NCI-H1105 (cell line): ENCODE measurements at places on chromosomes 5 and 9.
A peak's percentile ranks its signal among the peaks of the same experiment; 100 is the strongest.

GRCh38 chr9:89143266-89143665, 35.4 kb downstream of the SHC3 start:
- DNase-seq, result no peak

- DNase-seq, result no peak
These were observed 636.9 kb upstream of the TLE4 start for GRCh38 chr9:78934880-78935279.

DNA sequence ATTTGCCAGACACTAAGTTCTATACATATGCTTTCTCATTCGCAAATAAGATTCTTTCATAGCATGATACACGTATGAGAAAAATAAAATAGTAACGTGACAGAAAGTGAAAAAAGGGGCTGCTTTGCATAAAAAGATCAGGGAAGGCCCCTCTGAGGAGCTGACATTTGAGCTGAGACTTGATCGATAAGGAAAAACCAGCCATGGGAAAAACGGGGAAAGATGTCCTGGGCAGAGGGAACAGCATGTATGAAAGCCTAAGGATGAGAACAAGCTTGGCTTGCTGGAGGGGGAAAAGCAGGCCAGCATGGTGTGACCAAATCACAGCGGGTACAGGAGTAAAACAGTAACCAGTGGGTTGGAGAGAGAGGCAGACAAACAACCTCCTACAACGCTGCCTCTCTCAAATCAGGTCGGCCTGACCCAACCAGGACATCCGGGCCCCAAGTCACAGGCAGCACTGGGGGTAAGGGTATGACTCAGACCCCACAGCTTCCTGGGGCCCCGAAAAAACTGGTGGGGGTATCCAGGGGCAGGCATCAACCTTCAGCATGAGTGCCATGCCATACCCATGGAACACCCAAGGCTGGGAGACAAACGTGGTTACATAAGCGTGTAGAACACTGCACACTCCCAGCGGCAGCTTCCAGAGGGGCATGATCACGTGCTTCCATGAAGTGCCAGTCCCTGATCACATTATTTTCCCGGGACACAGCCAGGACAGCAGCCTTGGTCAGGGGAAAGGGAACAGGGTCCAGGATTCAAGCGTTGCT, 2.2 kb downstream of the TNIP1 start:
- no peak for DNase-seq

DNA sequence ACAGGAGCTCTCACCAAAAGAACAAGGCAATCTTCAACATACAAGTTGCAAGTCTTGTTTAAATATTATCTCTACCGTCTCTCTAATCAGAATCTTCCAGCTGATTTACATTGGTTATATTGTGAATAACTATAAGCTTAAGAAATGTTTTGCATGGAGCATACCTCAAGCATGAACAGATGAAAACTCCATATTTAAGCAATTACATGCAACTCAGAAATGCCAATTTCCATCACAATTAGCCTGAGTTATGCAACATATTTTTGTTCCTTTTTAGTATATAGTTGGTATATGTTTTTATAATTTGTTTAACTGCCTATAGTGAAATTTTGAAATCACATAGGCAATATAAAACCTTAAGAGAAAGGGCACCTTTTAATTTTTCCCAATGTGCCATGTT, 142.5 kb downstream of the DENND1A start:
- DNase-seq, result no peak

- peak; percentile 66 for DNase-seq
These were observed 7.0 kb downstream of the NFIB start for GRCh38 chr9:14306672-14307660.

- DNase-seq, result no peak
These were observed 113.3 kb upstream of the LPCAT1 start for GRCh38 chr5:1636981-1637638.

DNA sequence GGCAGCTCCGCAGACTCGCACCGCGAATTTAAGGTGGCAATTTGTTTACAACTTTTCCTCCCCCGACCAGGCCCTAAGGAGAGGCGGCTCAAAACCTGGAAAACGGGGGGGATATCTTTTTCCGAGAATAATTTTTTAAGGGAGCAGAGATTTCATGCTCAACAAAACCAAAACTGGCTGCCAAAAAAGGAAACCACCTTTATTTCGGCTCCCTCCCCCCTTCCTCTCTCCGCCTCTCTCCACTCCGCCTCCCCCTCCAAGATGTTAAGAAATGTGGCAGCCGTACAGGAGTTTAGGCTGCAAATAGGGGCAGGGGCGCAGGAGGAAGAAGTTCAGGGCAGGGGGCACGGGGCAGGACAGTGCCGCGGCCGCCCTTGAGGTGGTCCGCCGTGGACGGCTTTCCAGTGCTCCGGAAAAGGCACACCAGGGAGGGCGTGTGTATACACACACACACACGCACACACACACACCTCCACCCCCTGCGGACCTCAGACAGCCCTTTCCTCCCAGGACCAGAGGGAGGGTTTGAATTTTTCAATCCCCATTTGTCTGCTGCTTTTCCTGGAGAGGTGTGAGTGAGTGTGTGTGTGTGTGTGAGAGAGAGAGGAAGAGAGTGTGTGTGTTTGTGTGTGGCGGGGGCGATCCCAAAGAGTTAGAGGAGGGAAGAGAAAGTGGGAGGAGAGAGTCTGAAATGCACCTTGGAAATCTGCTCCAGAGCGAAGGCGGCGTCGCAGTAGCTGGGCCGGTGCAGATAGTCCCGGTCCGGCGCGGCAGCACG, 9.1 kb downstream of the PTCH1 start:
- DNase-seq, result peak; percentile 41

GRCh38 chr9:16449076-16449730, 421.3 kb downstream of the BNC2 start:
- DNase-seq, result peak; percentile 78

GRCh38 chr5:60206234-60206633, 312.7 kb upstream of the PDE4D start:
- DNase-seq, result no peak

DNA sequence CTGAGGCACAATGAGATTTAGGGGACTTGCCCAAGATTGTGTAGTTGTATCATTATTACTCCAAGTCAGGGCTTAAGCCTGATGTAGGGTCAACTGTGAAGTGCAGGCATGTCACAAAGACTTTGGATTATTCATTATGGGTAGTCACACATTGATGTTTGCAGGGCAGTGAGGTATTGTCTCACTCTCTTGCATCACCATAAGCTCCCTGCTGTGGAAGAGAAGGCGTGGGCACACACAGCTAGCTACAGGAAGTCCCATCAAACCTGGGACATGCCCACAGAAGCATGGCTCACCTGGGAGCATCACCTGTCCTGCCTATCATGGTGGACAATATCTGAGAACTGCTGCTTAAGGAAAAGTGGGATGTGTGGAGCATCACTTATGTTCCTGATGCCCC, 42.1 kb downstream of the TMOD1 start:
- DNase-seq, result no peak

DNA sequence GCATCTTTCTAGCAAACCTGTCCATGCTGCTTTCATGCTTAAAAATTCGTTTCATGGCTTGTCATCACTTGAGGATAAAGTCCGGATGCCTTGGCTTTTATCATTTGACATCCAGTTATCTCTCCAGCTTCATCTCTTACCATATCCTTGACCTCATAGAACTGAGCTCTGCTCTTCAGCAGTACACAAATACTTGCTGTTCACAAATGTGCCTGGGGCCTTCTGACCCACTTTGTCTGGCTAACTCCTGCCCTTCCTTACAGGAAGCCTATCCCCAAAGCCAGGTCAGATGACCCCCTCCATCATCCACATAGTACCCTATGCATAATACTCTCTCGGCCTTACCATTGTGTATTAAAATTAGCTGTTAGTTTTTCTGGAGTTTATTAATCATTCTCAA, 249.1 kb downstream of the SAXO1 start:
- no peak for DNase-seq

DNA sequence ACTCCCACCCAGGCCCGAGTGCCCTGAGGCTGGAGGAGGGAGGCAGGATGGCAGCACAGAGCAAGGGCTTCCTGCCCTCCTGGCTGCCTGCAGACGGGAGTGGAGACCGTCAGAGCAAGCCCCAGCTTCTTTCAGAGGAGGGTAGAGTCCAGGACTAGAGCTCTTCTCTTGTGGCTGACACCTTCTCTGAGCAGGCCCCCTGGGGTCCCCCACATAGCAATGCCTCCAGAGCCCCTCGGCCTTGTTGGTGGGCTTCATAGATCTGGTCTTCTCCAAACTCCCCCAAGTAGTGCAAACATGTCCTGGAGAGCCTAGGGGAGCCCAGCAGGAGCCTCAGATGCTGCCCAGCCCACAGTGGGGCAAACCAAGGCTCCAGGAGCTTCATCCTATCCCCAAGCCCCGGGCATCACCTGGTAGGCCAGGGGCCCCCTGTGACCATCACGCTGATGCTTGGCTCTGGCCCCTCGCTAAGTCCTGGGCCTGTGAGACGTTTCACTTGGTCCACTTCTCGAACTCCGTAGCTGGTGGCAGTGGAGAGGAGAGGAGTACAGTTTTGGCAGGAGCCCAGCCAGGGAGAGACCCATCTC, 2.0 kb downstream of the MZB1 start:
- DNase-seq, result no peak

DNA sequence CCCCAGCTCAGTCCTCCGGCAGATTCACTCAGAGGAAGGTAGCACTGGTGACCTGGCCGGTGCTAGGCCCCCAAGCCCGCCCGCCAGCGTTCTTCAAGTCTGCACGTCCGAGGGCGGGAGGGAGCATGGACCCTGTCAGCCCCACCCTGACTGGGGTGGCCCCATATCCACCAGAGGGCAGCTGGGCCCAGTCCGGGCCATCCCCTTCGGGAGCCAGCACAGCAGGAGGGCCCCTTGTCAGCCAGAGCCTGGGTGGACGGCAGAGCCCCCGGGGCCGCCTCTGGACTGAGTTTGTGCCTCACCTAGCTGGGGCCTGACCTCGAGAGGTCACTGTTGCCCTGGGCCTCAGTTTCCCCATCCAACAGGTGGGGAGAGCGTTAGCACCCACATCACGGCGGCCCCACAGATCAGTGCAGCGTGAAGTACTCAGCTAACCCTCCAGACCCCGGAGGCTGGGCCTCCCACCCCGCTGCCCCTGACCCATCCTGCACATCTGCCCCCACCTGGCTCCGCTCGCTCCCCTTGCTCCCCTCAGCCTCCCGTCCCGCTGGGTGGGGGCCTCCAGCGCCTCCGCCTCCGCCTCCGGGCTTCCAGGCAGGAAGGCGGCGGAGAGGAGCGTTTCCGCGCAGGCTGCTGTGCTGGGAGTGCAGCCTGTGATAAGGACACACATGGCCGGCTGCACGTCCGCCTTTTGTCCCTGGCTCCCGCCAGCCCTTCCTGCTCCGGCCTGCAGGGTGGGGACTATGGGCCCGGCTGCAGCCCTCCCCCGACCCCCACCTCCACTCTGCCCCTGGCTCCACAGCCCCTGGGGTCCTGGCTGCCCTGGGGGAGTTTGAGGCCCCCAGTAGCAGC, 16.6 kb upstream of the EGFL7 start:
- DNase-seq, result no peak

- DNase-seq, result no peak
These were observed 203.9 kb downstream of the C9orf50 start for GRCh38 chr9:129416821-129417539.

GRCh38 chr5:168879331-168879730, 300.2 kb upstream of the PANK3 start:
- DNase-seq, result no peak

DNA sequence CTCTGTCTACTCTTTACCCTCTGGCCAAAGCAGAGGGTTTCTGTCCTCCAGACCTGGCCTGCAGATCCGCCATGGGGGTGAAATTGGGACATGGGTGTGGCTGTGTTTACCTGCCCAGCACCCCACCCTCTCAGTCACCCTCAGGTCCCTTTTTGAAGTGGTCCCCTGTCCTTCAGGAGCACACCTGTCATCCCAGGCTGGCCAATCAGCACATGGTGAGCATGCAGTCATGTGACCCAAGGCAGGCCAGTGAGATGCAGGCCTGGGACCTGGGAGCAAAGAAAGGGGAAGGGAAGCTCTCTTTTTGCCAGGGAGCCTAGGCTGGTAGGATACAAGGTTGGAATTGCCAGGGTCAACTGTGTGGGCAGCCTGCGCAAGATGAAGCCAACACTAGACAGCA, 28.3 kb upstream of the IER5L start:
- no peak for DNase-seq

GRCh38 chr5:119021149-119021732, 32.9 kb upstream of the DTWD2 start:
- no peak for DNase-seq

GRCh38 chr9:130500340-130501180, 55.8 kb downstream of the ASS1 start:
- peak; percentile 84 for DNase-seq

DNA sequence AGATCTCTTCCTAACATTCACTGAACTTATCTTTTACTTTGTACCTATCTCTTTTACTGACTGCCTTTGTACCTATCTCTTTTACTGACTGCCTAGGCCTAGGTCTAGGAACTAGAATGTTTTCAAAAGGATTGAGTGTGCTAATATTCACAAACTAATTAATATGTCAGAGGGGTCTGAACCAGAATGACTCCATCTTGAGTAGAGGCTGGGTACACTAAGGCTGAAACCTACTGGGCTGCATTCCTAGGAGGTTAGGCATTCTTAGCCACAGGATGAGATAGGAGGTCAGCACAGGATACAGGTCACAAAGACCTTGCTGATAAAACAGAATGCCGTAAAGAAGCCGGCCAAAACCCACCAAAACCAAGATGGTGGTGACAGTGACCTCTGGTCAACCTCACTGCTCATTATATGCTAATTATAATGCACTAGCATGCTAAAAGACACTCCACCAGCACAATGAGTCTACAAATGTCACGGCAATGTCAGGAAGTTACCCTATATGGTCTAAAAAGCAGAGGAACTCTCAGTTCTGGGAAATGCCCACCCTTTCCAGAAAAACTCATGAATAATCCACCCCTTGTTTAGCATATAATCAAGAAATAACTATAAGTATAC, 2.5 kb upstream of the RHOBTB3 start:
- no peak for DNase-seq

- no peak for DNase-seq
These were observed 191.5 kb upstream of the CLINT1 start for GRCh38 chr5:158050421-158050820.

DNA sequence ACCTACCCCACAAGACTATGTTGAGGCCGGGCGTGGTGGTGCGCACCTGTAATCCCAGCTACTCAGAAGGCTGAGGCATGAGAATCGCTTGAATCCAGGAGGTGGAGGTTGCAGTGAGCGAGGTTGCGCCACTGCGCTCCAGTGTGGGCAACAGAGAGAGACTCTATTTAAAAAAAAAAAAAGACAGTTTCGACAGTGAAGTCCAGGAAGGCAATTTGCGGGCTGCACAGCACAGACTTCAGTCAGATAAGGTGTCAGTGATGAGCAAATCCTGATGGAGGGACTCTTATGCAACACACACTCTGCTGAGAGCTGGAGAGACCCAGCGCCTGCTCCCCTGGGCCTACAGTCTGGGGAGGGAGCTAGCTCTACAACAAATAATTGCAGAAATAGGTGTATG, 14.2 kb downstream of the CCNJL start:
- DNase-seq, result no peak

DNA sequence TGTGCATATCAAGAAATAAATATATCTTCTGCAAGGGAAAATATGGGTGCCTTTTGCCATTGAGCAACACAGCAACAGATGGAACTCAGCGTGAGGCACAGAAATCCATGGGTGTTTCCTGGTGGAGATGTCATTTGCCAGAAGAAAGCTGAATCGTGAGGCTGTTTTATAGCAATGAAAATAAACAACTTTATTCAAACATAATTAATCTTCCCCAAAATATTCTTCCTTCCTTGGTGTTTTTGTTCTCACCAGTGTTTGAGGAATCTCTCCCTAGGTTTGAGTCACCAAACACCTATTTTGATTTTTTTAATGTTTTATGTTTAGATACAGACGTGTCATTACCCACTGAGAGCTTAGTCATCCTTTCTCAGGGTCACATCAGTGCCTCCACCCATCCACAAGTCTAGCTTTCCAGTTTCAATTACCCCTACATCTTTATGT, 65.8 kb upstream of the PAPPA start:
- DNase-seq, result no peak
